ENCODE measurements at places on chromosomes 5 and 9. TPM values are rescaled to one million over a fixed set of nuclear protein-coding genes. Genes with fewer than 3 reads are reported as not detected.

FOXD4L3 gene
- not detected for total RNA-seq

GRCh38 chr5:149044453-149045088 lies 18.3 kb downstream of the SH3TC2 start:
- DNase-seq = no peak

GRCh38 chr9:137143459-137143858 lies 4.5 kb downstream of the GRIN1 start:
- no peak for DNase-seq

DNA sequence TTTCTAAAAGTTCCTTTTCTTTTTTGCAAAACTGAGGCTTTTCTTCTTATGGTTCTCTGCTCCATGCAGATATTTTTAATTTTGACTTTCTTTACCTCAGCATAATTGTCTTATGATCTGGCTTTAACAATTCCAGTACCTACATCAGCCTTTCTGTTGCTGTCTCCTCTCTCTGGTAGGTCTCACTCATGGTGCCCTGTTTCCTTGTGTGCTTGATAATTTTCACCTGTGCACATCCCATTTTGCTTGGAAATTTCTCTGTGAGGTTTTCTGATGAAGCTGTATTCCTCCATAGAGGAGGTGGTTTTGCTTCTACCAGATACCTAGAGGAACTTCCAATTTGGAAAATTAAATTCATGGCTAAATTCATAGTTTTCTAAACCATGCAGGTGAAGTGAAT lies 2.3 kb upstream of the HSD17B3 start:
- DNase-seq = no peak

DNA sequence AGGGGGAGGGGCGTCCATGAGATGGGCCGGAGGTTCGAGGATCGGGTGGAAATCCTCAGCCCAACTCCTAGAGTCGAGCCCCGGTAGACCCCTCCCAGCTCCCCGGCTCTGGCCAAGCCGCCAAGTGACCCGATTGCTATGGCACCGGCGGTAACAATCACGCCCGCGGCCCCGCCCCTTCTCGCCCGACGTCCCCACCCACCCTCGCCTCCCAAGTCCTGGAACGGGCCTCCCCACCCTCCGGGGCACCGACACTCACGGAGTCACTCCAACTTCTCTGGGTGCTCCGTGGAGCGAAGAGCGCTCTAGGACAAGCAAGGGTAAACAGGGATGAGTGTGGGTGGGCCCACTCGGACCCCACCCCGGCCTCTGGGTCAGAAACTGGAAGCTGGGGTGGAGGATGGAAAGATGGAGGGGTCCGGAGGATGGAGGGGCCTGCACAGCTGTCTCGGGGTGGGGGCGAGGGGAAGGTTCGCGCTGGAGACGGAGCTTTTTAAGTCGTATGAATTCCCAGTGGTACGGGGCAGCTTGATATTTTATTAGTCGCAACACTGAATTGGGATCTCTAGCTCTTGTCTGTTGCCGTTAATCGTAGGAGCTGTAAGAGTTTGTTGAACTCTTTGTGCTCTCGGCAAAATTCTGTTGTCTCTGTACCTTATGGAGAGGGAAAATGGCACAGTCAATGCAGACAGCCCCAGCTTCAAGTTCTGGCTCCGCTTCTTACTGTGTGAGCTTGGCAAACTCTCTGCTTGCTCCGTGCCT lies at the start of gene SPACA9:
SPACA9 (plus strand) TSS at position 204 of the 762 bp plus-strand sequence. CDS start 5,050 bp downstream, outside the sequence.
- peak; percentile 24 for DNase-seq

SLIT3 gene
- 0.43 TPM for total RNA-seq

DMGDH gene
- total RNA-seq = 1.1 TPM

DNA sequence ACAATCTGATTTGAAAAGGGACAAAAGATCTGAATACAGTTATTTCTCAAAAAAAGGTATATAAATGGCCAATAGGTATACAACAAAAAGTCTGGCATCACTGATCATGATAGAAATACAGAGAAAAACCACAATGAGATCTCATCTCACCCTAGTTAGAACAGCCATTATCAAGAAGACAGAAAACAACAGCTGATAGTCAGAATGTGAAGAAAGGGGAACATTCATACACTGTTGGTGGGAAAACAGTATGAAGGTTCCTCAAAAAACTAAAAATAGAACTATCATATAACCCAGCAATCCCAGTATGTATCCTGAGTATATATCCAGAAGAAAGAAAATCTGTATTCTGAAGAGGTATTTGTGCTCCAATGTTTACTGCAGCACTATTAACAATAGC lies 75.7 kb upstream of the OR2K2 start:
- DNase-seq = no peak

DNA sequence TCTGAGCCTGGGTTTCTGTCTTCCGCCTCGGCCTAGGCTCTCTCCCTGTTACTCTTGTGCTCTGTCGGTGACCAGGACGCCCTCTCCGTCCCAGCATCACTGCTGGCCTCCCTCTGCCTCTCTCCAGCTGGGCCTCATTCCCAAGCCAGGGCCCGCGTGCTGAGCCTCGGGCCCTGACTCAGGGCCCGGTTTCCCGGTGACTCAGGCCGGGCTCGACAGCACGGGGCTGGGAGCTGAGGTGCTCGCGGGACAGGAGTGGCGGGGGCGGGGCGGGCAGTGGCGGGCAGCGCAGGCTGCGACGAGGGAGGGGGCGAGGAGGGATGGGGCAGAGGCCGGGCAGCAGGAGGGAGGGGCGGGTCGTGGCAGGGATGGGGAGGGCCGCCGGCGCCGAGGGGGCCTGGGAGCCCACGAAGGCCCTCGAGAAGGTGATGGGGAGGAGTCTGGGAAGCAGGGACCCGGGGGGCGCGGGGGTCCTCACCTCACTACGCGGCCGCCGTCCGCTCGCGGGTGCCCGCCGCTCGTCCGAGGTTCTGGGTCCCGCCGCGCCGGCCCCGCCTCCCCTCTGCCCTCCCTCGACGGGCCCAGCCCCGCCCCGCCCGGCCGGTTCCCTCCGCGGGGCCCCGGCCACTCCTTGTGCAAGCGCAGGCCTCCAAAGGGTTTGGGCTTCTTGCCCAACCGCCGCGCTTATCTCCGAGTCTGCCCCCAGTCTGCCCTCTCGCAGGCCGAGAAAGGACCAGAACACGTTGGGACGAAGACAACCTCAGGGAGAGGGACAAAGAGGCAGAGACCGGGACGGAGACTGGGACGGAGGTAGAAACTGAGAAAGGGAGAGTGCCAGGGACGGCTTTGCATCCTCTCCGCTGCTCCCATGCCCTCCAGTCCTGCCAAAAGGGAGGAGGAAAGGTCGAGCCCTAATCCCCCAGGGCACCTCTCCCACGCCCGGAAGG lies at the start of gene ARAP3:
ARAP3 (minus strand) TSS at position 536 of the 947 bp plus-strand sequence. CDS start 1,744 bp downstream, outside the sequence.
- peak; percentile 41 for DNase-seq

ZNF879 gene
- 2.0 TPM for total RNA-seq

DNA sequence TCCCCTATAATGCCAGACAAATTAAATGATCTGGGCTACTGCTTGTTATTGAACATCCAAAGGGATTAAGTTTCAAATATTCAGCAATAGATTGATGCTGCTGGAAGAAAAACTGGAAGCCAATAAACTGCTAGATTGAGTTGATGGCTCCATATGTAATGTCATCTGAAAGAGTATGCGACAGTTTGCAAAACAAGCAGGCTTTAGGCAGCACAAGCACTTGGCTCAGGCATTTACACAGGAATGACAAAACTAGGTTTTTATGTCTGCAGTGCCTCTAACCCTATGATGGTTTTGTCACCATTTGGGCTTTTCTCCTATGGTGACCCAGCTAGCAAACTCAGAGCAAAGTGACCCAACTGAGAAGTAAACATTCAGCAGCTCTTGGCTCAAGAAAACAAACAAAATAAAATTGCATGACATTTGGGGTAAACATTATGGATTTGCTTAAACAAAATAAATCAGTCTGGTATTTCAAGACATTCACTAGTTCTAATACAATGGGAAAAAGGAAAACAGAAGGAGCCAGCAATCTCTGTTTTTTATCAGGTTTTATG lies 978.5 kb downstream of the DTWD2 start:
- DNase-seq = no peak

DNA sequence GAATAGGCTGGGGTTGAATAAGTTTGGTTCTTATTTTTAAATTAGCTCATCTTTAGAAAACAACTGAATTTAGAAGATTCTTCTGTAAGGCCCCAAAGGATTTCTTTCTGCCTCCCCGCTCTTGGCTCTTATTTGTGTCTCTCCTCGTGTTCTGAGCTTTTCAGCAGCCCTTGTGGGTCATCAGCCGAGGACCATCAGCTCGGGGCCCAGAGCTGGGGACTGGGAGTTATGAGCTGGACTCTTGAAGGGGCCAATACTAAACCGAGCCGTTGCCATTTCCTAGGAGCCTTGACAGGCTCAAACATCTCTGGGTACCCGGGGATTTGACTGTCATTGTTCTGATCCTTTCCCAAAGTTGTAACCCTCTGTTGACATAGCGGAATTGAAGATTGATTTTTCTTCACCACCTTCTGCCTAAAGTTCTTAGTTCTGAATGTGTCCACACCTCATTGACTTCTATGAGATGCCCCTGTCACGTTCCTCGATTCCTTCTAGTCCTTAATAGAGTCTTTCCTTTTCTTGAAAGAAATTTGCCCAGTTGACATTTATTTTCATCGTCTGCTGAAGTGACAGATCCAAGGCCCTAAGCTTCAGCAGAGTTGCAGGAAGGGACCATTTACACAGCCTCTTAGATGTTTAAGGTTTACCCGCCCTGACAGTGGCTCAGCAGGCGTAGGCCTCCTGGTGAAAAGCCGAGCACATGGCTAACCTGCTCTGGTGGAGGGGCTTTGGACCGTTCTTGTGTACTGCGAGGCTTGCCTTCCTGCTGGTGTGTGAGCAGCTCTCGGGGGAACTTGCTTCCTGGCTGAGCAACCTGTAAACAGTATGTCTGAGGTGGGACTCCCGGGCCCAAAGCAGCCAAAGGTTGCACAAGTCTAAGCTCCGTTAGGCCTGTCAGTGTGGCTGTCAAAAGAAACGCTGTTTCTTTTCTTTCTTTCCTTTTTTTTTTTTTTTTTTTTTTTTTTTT lies 24.0 kb downstream of the ABL1 start:
- no peak for DNase-seq

GDF9 gene
- total RNA-seq = 0.64 TPM

DNA sequence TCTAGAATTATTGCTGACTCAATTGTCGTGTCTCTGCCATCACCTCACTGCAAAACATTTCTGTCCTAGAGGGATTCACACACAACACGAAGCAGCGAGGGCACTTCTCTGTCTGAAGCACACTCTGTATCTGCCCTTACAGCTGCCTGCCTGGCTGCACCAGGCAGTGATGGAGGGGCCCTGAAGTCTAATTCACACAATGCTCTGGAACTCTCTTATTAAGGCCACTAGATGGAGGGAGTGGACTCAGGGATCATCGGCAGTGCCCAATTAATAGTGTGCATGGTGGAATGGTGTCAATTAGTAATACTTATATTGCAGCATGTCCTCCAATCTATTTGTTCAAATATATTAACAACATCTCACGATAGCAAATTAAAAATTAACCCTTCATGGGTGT lies 157.5 kb upstream of the MAP1B start:
- no peak for DNase-seq

GPR150 gene
- 0.94 TPM for total RNA-seq

NDUFA8 gene
- total RNA-seq = 47.9 TPM

DNA sequence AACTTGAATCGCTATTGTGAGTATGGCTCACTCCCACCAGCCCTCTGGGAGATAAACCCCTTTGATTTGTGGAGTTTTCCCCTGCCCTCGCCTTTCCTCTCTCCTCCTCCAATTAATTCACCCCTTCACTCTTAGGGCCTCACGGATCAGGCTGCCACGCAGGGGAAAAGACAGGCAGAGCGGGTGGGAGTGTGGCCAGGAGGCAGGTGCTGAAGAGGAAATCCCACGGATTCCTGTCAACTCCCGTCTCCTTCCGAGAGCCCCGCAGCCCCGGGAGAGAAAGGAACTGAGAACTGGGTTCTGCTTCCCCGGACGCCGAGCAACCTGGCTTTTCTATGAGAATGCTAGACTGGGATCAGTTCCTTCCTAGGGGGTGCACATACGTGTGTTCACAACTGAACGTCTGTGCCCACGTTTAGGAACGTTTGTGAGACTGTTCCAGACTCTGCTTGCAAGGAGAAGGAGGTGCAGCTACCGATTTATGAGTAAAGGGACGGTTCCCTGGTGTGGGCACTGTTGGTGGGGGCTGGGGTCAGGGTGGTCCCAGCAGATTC lies 314.5 kb upstream of the TLE4 start:
- DNase-seq = no peak

GAS1 gene
- 0.24 TPM for total RNA-seq

GRCh38 chr5:123671042-123671441 lies 159.1 kb downstream of the CSNK1G3 start:
- DNase-seq = peak; percentile 72

GRCh38 chr5:109614981-109615380 lies 74.7 kb upstream of the MAN2A1 start:
- DNase-seq = no peak

DNA sequence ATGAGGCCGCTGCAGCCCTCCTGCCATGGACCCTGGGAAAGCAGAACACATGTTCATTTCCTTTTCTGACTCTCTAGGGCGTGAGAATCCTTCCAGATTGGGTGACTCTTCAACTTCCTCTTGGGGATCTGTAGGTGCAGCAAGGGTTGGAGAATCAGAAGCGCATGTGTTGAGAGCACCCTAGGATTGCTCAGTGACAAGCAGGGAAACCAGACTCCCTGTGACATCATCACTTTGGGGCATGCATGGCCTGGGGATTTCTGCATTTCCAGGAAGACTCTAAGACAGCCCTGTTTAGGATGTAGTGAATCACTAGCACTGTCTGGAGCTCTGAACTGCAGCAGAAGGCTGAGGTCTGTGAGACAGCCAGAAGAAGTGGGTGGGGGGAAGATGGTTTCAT lies 15.1 kb upstream of the LCP2 start:
- DNase-seq = peak; percentile 90

GRCh38 chr5:95976606-95977005 lies 15.0 kb upstream of the ELL2 start:
- no peak for DNase-seq

SLC35D2 gene
- total RNA-seq = 1.1 TPM

Measured in activated naive CD4-positive, alpha-beta T cell treated with anti-CD3 and anti-CD28 coated beads for 36 hours (primary cell).